ENCODE measurements at places on chromosomes 12 and 14.
A peak's percentile ranks its signal among the peaks of the same experiment; 100 is the strongest.

DNA sequence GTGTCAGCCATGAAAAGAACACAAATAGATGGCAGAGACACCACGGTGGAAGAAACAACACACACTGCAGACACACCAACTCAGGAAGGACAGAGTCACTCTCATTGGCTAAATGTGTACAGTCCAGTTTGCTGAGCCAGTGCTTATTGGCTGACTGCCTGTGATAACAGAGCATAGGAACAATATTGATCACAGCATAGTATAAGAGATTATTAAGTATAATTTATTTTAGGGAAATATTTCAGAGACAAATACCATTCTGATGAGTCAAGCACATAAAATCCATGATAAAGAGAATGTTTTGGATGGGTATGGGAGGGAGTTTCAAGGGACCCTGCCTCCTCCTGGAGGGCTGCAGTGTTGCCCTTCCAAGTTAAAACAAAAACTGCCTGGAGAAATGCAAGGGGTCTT lies 50.9 kb downstream of the BTG1 start:
- DNase-seq, result no peak

- no peak for DNase-seq
These were observed 457.6 kb upstream of the RGS6 start for GRCh38 chr14:71474301-71475265.

DNA sequence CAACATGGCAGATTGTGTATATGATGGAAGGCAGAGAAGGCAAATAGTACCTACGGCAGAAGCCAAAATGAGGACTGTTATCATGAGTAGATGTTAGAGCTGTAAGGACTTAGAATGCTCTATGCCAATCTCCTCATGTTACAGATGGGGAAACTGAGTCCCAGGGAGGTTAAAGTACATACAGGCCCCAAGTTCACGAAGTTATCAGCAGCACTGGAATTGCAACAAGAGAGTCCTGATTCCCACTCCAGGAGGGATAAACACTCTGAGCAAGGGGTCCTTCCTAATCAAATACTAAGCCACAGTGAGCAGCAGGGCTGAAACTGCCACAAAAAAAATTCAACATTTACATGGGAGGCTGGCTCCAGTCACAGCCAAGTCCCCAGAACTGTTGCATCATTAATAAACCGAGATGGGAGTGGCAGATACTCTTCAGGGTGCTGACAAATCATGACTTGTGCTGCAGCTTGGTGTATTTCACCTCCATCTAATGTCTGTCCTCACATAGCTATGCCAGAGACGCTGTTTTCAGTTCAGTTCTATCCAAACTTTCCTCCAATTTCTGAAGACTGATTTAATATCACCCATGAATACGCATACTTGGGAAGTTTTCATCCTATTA lies 24.2 kb downstream of the NUAK1 start:
- no peak for DNase-seq

DNA sequence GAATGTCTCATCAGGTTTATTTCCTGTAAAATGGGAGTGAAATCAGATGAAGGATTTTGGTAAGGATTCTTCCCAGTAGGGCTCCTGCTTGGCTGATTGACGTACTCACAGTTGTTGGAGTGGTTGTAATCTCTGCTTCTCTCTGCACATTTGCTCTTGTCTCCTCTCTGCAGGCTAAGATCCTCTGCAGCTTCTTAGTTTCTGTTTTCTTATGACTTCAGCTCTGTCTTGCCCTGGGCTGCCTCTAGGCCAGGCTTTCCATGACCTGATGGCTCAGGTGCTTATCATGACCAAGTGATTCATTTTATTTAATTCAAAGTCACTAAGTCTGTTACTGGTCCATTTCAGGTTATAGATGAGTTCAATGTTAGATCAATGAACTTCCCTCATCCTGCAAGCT lies 394.5 kb upstream of the DDHD1 start:
- no peak for DNase-seq

DNA sequence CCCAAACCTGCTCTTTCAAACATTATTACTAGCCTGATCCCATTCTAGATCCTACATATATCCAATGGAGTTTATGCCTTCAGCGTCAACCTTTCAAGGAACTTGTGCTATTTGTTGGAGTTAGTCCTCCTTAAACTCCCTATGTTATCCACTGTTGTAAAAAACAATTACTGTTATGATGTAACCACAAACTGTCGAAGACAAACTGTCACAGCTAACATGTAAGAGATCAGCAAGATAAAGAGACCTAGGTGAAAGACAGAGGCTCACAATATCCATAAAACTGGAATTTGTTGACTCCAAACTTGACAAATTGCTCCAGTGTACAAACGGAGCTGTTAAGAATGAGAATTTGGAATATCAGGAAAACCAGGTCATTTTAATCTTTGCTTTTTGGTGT lies 70.7 kb downstream of the CDK17 start:
- no peak for DNase-seq

GRCh38 chr12:113853491-113853890 lies 112.6 kb downstream of the RBM19 start:
- DNase-seq, result peak; percentile 81

- DNase-seq, result no peak
These were observed 1156.8 kb downstream of the SLC16A7 start for GRCh38 chr12:60752589-60752988.

- peak; percentile 93 for DNase-seq
These were observed 30.2 kb upstream of the ANKRD9 start for GRCh38 chr14:102539544-102540314.

DNA sequence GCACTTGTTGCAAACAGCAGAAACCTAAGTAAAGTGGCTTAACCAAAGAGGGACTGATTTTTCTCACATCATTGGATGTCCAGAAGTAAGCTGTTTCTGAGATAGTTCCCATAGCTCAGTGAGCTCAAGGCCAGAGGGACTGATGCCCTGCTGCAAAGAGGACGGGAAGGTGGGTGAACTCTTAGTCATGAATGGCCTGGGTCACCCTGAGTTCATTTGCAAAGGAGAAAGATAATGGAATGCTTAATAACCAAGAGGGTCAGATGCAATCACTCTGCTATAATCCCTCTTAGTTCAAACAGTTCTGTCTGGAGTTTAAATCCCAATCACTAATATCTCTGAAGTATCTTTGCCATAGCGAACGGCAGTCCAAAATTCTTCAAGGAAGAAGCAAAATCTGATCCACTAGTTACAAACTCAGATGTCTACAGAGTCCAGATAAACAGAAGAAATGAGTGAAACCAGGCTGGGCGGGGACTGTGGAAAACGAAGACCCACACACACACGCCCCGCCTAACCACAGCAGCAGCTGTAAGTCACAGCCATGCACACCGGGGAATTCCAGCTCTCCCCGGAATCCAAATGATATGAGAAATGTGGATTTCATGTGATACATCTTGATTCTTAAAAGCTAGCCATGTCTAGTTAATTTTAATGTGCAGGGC lies 289.5 kb downstream of the TMEM132D start:
- no peak for DNase-seq

DNA sequence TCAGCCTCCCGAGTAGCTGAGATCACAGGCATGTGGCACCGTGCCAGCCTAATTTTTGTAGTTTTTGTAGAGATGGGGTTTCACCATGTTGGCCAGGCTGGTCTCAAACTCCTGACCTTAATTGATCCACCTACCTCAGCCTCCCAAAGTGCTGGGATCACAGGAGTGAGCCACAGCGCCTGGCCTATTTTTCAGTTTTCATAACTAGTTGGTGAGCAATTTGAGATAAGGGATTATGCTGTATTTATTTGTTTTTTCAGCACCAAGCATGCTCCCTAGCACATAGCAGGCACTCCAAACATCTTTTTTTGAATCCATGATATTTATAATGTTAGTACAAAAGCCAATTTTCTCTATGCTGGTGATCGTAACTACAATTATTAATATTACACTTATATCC lies 541.2 kb downstream of the SNAPC1 start:
- DNase-seq, result no peak

DNA sequence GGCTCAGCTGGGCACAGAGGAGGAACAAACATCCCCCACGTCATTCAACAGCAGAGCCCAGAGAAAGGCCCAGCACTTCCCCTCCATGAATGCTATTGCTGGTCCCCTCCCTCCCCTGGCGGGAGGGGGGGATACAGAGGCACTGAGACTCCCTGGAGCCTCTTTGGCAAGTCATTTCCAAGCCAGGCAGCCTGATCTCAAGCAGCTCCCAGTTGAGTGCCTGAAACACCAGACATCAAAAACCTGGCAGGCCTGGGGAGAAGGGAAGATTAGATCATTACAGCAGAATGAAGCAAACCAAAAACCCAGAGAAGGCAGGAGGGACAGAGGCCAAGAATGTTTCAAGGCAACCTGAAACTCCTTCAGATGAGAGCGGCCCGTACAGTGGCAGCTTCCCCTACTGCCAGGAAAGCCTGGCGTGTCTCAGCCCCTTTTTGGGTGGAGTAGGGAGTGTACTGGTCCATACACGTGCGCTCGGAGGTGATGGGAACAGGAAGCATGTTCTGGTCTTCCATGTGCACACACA lies 92.1 kb downstream of the LRRC74A start:
- peak; percentile 73 for DNase-seq

- DNase-seq, result no peak
These were observed 32.5 kb upstream of the NUAK1 start for GRCh38 chr12:106171117-106171750.

GRCh38 chr14:90981636-90982035 lies 78.8 kb downstream of the RPS6KA5 start:
- no peak for DNase-seq

DNA sequence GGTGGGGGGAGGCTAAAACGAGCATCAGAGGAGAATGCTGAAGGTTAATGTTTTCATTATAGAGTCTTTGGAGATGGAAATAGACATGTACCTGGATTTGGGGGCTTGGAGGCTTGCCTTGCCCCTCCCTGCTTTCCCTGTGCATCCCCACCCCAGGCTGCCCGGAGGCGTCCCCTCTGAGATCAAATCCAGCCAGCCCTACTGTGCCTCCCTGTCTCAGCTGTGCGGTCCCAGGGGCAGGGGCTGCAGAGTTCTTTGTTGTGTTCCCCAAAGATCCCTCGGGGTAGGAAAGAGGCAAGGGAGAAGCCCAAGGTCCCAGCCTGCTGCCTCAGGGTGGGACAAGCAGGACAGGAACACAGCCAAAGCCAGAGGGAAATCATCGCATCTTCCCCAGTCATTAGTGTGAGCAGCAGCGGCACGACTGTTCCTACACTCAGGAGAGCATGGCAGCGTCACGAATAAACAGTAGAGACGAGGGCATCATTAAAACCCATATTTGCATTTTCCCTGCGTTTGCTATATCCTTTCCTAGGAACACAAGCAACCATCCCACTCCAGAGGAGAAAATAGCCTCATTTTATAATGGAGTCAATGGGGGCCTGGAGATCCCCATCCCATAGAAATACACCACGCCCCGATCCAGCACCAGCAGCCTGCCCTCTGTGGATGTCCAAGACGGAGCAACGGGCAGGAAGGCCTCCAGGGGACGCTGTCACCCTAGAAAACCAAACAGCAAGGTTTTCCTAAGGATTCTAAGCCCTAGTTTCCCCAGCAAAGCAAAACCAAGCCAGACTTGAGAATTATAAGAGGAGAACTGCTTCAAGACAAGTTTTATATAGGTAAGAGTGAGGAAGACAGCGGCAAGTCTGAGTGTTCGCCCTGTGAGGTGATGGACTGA lies 32.4 kb downstream of the ANO2 start:
- DNase-seq, result no peak

GRCh38 chr12:125639826-125640225 lies 574.6 kb downstream of the AACS start:
- no peak for DNase-seq

- DNase-seq, result no peak
These were observed 9.8 kb downstream of the GALNT4 start for GRCh38 chr12:89514751-89515150.

GRCh38 chr14:103671911-103672310 lies 42.9 kb downstream of the KLC1 start:
- no peak for DNase-seq

DNA sequence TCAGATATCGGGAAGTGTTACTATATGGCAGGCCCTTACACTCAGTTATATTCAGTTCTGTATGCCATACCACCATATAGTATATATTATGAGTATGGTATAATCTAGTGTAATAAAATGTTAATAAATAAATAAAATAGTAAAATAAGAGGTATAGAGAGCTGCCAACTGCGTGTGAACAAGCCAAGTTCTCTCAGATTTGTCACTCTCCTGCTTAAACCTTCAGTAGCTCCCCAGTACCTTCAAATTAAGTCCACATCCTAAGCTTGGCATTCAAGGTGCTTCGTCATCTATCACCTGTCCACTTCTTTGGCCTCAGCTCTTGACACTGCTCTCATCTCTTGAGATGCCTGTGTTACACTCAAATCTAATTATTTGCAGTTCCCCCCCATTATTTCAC lies 12.8 kb upstream of the CREBL2 start:
- DNase-seq, result no peak

DNA sequence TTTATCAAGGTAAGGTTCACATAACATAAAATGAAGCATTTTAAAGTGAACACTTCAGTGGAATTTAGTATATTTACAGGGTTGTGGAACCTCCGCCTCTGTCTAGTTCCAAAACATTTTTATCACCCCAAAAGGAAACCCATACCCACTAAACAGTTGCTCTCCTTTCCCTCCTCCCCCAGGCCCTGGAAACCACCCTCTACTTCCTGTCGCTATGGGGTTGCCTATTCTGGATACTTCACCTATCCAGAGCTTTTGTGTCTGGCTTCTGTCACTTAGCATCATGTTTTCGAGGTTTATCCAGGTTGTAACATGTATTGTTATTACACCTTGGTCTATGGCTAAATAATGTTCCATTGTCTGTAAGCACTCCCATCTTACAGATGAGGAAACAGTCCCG lies 27.7 kb upstream of the ZFP36L1 start:
- no peak for DNase-seq

DNA sequence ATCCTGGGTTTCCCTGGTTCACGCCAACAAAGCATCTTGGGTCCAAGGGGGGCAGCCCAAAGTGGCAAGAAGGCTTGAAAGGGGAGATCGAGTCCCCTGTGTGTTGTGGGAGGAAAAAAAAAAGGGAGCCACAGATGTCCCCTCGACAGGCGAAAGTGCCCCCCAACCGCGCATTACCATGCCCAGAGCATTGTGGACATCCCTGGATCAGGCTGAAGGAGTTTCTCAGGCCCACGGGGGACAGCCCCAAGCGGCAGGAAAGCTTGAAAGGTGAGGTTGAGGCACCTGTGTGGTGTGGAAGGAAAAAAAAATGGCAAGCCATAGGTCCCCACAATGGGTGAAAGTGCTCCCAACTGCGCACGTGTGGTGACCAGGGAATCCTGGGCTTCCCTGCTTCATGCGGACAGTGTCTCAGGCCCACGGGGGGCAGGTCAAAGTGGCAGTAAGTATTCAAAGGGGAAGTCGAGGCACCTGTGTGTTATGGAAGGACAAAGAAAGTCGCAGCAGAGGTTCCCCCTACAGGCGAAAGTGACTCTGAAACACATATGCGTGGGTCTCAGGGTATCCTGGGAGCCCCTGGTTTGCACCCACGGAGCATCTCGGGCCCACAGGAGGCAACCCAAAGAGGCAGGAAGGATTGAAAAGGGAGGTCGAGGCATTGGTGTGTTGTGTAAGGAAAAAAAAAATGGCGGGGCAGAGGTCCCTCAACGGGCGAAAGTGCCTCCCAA lies 580.1 kb downstream of the ALG10 start:
- DNase-seq, result no peak

DNA sequence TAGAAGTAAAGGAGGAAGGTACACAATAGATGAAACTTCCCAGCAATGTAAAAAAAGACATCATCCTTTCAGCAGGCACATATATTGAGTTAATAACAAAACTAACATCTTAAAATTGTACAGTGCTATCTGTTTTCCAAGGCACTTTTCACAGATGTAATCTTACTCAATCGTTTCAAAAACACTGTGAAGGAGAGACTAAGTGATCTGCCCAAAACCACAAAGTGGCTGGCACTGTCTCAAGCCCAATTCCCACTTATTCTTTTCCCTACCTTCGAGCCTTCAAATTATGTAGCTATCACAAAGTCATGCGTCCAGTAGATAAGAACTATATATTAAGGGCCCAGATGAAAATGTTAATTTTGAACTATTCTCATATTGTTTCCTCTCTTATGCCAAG lies 193.6 kb upstream of the RASSF8 start:
- no peak for DNase-seq
